ENCODE measurements at places on chromosomes 6 and 20. TPM values are rescaled to one million over a fixed set of nuclear protein-coding genes. Genes with fewer than 3 reads are reported as not detected.

GRCh38 chr20:6635034-6635736 lies 132.3 kb upstream of the BMP2 start:
- DNase-seq, result no peak
- H3K4me1 ChIP-seq, result no peaks in the 10 kb centered on the region
- H3K4me3 ChIP-seq, result no peak overlapping the region
- no peaks in the 10 kb centered on the region for H3K27me3 ChIP-seq
- H3K36me3 ChIP-seq, result no peaks in the 10 kb centered on the region

GRCh38 chr6:14945461-14946185 lies 300.2 kb upstream of the JARID2 start:
- no peak overlapping the region for H3K4me3 ChIP-seq
- no peaks in the 10 kb centered on the region for H3K36me3 ChIP-seq
- H3K4me1 ChIP-seq, result no peaks in the 10 kb centered on the region
- no peak for DNase-seq
- no peak overlapping the region for H3K27ac ChIP-seq

GRCh38 chr6:20708367-20709124 lies 174.3 kb downstream of the CDKAL1 start:
- H3K4me3 ChIP-seq, result no peak overlapping the region
- H3K4me1 ChIP-seq, result no peaks in the 10 kb centered on the region
- no peak overlapping the region for H3K27ac ChIP-seq

- H3K27me3 ChIP-seq, result no peaks in the 10 kb centered on the region
- no peak overlapping the region for H3K27ac ChIP-seq
- DNase-seq, result no peak
- H3K36me3 ChIP-seq, result no peaks in the 10 kb centered on the region
Observed at GRCh38 chr6:119148098-119148824, 69.8 kb upstream of the FAM184A start.

- no peak overlapping the region for H3K27ac ChIP-seq
- H3K4me1 ChIP-seq, result no peaks in the 10 kb centered on the region
- no peak for DNase-seq
- H3K4me3 ChIP-seq, result no peak overlapping the region
- H3K36me3 ChIP-seq, result no peaks in the 10 kb centered on the region
- H3K27me3 ChIP-seq, result no peaks in the 10 kb centered on the region
Observed at GRCh38 chr6:6775074-6775473, 186.6 kb downstream of the LY86 start.

Gene FAM83D
- 0.79 TPM for total RNA-seq

Gene GHRH
- not detected for total RNA-seq

Gene SMIM8
- 10.5 TPM for total RNA-seq

All from kidney (tissue), 22 donors.